ENCODE measurements at places on chromosomes 1 and 21.
A peak's percentile ranks its signal among the peaks of the same experiment; 100 is the strongest.

DNA sequence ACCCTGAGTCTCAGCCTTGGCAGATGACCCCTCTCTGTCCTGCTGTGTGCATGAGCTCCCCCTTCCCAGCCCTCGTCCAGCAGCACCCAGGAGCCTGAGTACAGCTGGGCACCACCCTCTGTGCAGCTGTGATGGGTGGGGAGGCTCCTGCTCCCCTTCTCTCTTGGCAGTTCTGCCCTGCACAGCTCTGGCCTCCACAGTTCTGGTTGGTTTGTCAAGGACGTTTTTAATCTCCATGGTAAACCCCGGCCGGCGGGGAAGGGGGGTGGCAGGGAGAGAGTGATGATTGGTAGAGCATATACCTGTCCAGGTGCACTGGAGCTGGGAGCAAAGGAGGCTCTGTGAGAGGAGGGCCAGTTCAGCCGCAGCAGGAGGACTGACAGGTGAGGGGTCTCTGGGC is at the start of gene CLCNKA:
CLCNKA (plus strand) TSS at position 356 of the 400 bp plus-strand sequence. CDS start 584 bp downstream, outside the sequence.
- DNase-seq = no peak

DNA sequence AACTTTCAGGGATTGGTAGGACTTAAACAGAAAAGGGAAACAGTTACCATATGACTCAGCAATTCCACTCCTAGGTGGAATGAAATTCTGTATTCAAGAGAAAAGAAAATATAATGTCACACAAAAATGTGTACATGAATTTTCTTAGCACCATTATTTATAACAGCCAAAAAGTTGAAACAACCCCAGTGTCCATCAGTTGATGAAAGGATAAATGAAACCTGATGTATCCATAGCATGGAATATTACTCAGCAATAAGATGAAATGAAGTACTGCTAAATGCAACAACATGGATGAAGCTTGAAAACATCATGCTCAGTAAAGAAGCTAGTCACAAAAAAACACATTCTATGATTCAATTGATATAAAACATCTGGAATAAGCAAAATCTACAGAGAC is 15.5 kb downstream of the EEIG2 start:
- no peak for DNase-seq

GRCh38 chr1:231950331-231951128 is 323.9 kb downstream of the DISC1 start:
- DNase-seq = no peak

GRCh38 chr1:157106813-157107189 is 7.2 kb upstream of the ETV3L start:
- no peak for DNase-seq

DNA sequence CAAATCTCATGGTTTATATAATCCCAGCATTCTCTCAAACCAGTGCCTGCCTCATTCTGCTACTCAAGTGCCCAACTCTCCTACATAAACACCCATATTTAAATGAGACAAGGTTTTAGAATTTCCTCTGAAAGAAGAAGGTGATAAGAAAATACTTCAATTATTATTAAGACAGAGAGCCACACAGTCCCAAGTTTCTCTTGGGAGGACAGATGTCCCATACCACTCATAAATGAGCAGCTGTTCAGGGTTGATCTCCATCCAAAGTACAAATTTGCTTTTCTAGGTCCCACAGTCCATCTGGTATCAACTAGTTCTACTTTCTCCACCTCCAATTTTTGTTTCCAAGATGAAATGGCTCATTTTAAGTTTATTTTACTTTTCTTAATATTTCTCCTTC is 11.3 kb downstream of the DCAF8 start:
- DNase-seq = no peak

DNA sequence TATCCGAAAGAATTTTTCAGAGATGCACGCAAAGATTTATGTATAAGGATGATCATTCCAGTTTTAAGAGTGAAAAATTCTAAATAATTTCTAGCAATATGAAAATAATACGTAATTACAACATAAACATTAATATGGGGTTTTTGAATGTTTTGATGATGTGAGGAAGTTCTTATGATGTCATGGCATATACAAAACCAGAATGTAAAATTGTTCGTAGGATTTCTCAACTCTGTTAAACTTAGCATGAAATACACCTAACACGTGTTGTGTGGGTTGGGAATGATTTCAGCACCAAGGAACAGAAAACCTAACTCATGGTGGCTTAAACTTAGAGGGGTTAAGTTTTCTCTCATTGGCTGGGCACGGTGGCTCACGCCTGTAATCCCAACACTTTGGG is 62.2 kb downstream of the MYOM3 start:
- no peak for DNase-seq

DNA sequence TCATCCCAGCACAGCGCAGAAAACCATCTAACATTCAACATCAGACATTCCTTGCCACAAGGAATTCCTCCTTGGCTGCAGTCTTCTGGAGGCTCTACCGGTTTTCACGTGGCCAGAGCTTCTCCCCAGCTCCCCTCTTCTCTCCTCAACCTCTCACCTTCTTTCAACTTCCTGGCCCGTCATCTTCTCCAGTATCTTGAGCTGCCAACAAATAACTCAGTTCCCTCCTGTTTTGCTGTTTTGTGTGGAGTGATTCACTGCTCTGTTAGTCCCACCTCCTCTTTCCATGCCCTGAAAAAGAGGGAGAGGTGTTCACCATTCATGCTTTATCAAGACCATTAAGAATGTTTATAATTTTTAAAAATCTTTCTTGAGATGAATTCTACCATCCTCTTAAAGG is 32.6 kb downstream of the PIGM start:
- DNase-seq = no peak

GRCh38 chr1:53583021-53583867 is 124.0 kb downstream of the DMRTB1 start:
- DNase-seq = no peak

DNA sequence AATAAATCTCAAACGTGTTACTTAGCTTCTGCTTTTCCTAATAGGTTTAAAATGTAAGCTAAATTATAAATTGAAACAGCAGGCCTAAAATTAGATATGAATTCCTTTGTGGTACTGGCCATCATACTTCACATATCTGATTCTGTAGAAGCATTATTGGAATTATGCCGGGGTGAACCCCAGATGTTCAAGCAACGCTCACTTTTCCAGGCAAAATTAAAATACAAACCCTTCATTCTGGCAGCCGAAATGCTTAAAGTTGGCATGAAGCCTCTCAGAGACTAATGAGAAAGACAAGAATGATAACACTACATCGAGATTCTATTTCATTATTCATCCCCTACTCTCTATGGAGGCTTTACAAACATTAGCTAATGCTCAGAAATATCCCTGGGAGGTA is 1352.7 kb upstream of the ADGRL2 start:
- DNase-seq = no peak

DNA sequence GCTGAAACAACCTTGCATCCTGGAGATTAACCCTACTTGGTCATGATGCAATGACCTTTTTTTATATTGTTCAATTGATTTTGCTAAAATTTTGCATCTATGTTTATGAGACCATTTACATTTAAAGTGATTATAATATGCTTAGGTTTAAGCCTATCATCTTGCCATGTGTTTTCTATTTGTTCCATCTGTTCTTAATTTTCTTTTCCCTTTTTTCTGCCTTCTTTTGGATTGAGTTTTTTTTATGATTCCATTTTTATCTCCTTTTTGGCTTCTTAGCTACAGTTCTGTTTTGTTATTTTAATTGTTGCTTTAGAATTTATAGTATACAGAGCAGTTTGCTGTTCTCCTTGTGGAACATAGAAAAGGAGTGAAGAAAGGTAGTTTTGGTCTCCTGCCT is 385.1 kb upstream of the USP24 start:
- DNase-seq = no peak

GRCh38 chr1:47209725-47210325 is 20.0 kb upstream of the PDZK1IP1 start:
- DNase-seq = no peak

GRCh38 chr1:68216089-68216772 is 16.1 kb downstream of the WLS start:
- no peak for DNase-seq

GRCh38 chr1:2377751-2378440 is 13.5 kb downstream of the MORN1 start:
- no peak for DNase-seq

- DNase-seq = no peak
These were observed 323.3 kb upstream of the USP24 start for GRCh38 chr1:55538428-55538827.

DNA sequence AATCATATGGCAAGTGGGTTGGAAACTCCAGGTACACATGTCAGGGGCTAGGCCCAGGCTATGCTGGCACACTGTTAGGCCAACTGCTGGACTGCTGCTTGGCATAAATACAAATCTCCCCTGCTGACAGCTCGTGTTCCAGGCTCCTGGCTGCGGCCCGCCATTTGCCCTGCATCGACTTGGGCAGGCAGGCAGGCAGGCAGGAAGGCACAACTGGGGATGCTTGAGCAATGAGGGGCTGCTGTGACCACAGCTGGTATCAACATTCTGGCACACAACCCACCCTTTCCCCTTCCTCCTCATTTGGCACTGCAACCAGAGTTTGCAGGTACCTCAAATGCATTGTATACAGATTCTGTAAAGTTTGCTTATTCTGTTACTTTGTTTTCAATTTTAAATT is 53.2 kb downstream of the SAMSN1 start:
- DNase-seq = no peak

- DNase-seq = no peak
These were observed 13.8 kb downstream of the GPATCH2 start for GRCh38 chr1:217617126-217617525.

- DNase-seq = no peak
These were observed 33.7 kb downstream of the FBXO42 start for GRCh38 chr1:16318555-16318954.

- DNase-seq = no peak
These were observed 140.0 kb downstream of the SPATA46 start for GRCh38 chr1:162236618-162237017.

- peak; percentile 47 for DNase-seq
These were observed 47.5 kb upstream of the CRNN start for GRCh38 chr1:152461544-152461943.

DNA sequence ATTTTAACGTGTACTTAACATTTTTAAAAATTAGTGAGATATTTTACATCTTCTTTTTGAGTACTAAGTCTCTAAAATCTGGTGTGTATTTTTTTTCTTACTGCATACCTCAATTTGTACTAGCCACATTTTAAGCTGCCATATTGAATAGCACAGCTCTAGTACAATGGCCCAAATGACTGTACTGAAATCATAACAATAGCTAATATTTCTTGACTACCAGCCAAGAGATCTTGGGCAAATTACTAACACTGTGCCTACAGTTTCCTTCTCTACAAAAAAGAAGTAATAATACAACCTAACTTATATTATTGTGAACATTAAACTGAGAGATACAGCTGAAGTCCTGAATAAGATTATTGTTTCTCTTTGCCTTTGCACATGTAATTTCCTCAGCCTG is 57.2 kb downstream of the CDC7 start:
- DNase-seq = no peak

GRCh38 chr1:21879928-21880618 is 57.0 kb downstream of the HSPG2 start:
- no peak for DNase-seq

DNA sequence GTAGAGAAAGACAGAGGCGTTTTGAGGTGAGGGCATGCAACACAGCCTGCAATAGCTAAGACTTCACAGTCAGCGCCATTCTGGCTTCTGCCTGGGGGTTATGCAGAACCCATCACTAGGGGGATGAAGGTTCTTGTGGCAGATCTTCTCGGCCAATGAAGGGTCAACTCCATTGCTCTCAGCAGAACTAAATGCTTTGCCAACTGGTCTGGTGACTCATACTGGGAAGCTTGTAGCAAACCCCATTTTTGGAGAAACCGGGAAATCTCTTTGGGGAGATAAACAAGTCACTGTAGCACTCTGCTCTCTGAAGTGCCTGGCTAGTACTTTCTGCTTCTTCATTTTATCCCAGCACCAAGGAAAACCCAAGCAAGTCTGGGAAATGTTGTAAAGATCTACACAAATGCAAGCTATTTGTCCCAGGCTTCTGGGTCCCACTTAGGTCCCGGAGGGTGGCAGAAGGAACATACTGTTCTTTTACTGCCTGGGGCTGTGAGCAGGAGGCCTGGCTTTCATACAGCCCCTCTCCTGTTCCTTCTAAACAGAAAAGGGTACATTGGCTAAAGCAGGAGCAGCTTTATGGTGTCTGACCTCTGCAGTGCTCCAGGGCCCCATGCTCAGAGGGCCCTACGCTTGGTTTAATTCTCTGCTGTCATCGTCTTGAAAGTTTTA is 28.8 kb downstream of the SHISA4 start:
- DNase-seq = no peak

DNA sequence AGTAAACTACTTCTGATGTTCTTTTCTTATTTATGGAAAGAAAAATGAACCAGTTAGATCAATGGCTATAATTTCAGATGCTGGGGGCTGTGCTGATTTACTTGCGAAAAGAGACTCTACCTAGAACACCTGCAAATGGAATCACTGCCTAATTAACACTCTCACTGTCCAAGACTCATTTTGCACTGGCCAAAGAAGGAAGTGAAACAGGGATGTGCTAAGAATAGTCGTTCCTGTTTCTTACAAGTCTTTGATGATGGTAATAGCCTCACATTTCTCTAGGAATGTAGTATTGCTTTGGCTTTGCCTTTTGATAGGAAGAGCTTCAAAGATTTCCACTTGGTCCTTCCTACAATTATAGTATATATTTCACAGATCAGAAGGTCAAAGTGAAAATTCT is 12.7 kb upstream of the TSNAX start:
- no peak for DNase-seq

DNA sequence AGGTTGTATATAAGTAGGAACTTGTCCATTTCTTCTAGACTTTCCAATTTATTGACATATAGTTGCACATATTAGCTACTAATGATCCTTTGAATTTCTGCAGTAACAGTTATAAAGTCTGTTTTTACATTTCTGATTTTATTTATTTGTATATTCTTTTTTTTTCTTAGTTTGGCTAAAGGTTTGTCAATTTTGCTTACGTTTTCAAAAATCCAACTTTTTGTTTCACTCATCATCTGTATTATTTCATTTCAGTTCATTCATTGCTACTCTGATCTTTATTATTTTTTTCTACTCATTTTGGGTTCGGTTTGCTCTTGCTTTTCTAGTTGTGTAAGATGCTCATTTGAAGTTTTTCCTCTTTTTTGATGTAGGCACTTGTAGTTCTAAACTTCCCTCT is 97.9 kb downstream of the RPS6KC1 start:
- no peak for DNase-seq

DNA sequence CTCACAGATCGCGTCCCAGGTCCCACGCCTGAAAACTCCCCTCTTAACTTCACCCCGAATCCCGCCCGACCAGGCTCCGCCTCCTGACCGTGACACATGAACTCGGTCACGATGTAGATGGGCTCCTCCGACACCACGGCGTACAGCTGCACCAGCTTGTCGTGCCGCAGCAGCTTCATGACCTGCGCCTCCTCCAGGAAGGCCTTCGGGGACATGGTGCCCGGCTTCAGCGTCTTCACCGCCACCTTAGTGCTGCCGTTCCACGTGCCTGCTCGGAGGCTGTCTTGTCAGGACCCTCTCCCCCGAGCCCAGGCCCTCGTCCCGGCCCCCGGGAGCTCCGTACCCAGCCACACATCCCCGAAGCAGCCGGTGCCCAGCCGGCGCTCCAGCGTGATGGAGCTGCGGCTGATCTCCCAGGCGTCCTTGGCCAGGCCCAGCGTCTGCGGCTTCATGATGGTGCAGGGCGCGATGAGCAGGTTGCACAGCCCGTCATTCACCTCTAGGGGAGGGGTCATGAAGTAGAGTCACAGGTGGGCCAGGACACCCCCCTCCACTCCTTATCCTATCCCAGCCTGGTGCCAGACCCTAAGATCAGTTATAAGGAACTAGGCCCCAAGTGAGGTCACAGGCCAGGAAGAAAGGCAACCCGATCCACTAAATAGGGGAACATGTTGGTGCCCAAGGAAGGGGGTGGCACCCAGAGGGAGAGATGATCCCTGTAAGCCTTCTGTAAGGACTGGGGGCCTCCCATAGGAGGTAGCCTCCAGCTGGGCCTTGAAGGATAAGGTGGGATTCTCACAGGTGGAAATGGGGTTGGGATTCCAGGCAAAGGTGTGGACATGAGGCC is 11.6 kb upstream of the AHDC1 start:
- no peak for DNase-seq

Measured in stimulated activated CD4-positive, alpha-beta T cell treated with anti-CD3 and anti-CD28 coated beads, Interleukin-15, amount 100 ng/mL, for 48 hours (primary cell).